Left renal pelvis (tissue), 4 donors: ENCODE measurements at places on chromosomes 12 and 14.

GRCh38 chr14:96040828-96041371, 1.7 kb downstream of the C14orf132 start:
- DNase-seq, result no peak

- no peak for DNase-seq
These were observed 68.9 kb upstream of the NCOR2 start for GRCh38 chr12:124636138-124636978.

GRCh38 chr12:59579631-59580030, 16.2 kb upstream of the SLC16A7 start:
- DNase-seq, result no peak

DNA sequence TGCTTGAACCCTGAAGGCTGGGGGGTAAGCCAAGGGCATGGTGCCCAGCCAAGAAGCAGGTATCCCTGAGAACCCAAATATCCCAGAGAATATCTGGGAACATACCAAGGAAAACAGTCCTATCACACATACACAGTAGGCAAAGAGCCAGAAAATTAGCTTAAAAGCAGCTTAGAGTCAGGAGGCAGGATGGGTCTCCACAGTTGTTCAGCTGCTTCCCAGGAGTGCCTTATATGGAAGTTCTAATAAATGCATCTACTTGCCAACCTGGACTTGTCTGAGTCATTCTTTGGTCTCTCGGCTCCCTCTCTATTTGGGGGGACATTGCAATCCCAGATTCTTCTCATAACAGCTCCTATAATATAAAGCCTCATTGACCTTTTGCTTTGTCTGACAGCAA, 9.0 kb upstream of the GPR135 start:
- DNase-seq, result no peak

DNA sequence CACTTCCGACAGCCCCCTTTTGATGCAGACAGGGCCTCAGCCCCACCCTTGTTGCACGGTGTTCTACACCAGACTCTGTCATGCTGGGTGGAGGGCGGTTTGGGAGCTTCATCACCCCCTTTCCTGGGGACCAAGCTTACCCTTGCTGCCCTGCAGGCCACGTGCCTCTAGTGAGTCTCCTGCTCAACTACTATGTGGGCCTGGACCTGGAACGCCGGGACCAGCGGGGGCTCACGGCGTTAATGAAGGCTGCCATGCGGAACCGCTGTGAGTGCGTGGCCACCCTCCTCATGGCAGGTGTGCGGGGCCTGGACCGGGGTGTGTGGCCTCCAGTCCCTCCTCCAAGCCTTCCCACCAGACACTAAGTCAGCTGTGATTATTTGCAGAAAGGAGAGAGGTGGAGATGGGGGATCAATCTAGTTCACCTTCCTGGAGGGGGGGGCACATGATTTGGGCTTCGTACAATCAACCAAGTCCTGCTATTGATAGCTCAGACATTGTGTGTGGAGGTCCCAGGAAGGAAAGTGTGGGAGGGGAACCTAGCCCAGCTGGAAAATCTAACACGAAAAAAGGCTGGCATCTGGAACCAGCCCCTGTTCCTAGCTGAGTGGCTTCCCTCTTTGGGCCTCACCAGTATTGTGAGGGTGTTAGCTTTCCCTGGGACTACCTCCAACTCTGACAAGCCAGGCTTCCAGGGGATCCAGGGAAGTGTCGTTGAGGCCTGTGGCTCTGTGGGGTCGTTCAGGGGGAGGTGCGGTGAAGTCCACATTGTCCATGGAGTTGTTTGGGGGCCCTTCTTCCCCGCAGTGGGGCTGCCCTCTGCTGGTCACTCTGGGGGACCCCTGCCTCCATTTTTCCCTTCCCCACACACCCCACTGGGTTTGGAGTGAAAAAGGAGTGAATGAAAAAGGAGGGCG, 1.6 kb downstream of the ANKRD33 start:
- DNase-seq, result no peak

DNA sequence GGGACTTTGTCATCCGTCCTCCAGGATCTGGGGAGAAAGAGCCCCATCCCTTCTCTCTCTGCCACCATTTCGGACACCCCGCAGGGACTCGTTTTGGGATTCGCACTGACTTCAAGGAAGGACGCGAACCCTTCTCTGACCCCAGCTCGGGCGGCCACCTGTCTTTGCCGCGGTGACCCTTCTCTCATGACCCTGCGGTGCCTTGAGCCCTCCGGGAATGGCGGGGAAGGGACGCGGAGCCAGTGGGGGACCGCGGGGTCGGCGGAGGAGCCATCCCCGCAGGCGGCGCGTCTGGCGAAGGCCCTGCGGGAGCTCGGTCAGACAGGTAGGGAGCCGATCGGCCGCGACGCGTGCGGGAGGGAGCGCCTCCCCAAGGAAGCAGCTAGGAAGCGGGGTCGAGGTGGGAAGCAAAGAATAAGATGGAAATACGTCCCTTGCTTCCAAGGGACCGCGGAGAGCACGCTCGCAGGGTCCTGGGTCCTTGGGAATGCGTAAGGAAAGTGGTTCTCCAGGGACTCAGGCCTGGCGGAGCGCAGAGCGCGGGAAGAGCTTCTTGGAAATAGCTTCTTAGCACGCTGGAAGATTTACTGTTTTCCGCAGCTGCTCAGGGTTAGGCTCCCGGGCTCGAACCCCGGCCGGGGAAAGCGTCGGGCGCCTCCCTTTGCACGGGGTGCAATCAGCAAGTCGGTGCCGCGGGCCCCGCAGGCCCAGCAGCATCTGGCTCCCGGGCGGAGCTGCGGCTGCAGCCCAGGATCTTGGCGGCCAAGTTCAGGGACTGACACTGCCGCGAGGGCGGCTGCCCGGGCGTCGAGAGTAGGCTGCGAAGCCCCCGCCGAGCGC, 457 bp downstream of the SOCS2 start:
- no peak for DNase-seq

- no peak for DNase-seq
These were observed 45.8 kb upstream of the MYL2 start for GRCh38 chr12:110966081-110966760.

GRCh38 chr14:32404784-32405573, 75.9 kb downstream of the AKAP6 start:
- no peak for DNase-seq

DNA sequence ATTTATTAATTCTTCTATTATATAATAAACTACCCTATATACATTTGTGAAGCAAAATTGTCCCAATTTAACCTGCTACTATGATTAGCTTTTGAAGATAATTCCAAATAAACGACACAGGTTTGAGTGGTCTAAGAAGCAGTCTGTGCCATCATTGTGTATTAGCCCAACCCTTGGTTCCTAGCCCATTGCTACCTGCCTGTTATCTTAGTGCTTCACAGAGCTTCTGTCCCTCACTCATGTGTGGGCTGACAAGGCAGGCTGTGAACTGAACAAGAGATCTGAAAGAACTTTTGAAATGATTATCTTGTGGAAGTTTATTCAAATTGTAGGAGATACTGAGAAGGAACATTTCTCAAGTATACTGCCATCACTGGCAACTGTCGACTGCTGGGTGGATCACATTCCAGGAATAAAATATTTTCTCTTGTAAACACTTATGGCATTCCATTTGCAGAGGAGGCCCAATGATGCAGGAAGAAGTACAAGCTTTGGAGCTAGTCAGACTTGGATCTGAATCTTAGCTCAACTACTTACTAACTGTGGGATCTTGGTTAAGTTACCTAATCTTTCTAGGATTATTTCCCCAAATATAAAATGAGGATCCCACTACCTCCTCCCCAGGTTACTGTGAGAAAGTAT, 7.8 kb upstream of the MTERF2 start:
- DNase-seq, result no peak

- no peak for DNase-seq
These were observed 224.2 kb upstream of the EEA1 start for GRCh38 chr12:93153321-93153720.

GRCh38 chr14:104266631-104267575, 128.5 kb downstream of the KIF26A start:
- DNase-seq, result no peak

- DNase-seq, result no peak
These were observed 33.3 kb upstream of the CCND2 start for GRCh38 chr12:4240161-4240783.

GRCh38 chr14:103879570-103880347, 32.4 kb upstream of the PPP1R13B start:
- DNase-seq, result no peak

- no peak for DNase-seq
These were observed 82.0 kb downstream of the ETV6 start for GRCh38 chr12:11731455-11731854.

- no peak for DNase-seq
These were observed 239.2 kb downstream of the PAX9 start for GRCh38 chr14:36900846-36901245.

DNA sequence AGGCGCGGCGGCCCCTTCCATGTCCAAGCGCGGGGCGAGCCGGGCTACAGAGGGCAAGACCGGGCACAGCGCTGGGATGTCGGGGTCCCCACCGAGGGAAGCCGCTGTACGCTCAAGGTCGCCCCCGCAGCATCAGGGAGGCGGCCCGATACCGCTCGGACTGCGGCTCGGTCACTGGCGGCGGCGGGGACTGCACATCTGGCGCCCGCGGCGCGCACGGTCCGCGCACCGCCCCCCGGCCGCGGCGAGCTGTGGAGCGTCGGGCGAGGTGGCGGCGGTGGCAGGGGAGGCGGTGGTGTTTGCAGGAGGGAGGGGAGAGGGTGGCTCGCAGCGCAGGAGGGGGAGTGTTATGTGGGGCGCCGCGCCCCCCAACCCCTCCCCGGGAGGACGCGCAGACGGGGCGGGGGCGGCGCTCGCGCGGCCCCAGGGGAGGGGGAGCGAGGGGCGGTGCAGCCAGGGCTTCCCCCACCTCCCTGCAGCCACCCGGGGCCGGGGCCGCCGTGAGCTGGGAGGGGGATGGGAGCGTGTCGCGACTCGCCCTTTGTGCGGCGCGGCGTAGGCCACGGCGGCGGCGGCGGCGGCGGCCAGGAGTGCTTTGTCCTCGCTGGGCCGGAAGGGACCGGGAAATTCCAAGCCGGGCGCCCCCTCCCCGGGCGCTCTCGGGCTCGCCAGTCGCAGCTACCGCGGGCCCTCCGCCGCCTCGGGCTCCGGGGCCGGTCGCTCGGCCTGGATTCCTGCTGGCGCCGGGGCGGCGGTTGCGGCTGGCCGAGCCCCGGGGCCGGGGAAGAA, at the start of gene NUAK1:
TSS of gene NUAK1 (minus strand) at position 322 of the 789 bp plus-strand sequence. CDS start at position 21, 301 bp downstream.
- peak; percentile 63 for DNase-seq

GRCh38 chr14:103702497-103703432, 12.5 kb downstream of the XRCC3 start:
- no peak for DNase-seq

- DNase-seq, result no peak
These were observed 19.9 kb downstream of the LRRC9 start for GRCh38 chr14:59939828-59940227.

DNA sequence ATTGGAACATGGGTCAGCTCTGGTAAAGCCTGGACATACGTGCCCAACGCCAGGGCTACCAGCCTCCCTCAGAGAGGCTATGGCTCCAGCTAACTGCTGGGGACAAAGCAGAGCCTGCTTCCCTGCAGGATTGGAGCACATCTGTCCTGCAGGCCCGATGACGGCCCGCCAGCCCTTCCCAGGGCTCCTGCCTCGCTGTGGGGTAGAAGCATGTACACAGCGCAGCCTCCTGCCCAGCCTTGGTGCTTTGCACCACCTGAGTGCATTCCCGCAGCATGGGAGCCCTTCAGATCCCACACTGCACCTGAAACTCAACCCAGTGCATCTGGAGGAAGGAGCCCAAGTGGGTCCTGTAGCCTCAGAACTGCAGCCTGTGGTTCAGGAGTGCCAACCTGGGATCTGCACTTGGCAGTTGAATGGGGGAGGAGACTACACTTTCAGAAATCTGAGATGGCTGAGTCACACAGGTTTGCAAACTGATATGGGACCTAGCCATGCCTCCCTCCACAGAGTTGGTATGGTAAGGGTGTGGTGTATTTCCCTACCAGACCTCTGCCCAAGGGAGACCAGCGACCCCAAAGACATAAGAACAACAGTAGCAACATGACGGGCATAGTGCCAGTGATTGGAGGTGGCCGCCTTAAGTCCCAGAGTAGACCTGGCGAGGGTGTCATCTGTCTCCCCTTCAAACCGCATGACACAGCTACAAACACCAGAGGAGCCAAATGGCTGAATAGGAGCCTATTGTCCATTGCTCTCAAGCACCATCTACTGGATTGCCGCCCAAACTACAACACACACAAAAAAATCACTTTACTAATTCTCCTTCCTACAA, 273.9 kb upstream of the MIS18BP1 start:
- DNase-seq, result peak; percentile 7

- DNase-seq, result no peak
These were observed 200.2 kb upstream of the NUDT4 start for GRCh38 chr12:93177208-93178153.

DNA sequence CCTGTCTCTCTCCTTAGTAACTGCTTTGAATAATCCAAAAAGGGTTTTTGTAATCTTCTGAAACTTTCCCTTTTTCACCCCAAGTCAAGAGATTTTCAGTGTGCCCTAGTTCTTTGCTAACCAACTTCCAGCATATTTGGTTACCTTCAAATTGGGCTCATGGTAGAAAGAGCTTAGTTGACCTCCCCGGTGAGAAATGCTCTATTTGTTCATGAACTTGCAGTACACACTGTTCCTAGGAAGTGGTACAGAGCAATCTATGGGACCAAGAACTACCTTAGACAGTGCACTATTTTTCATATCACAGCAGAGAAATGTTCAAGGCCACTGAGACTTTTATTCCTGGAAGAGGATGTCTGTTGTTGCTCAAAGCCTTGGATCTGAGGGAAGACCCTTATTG, 1.7 kb downstream of the USP5 start:
- no peak for DNase-seq

GRCh38 chr14:23437133-23438100, 2.0 kb upstream of the MYH7 start:
- no peak for DNase-seq

DNA sequence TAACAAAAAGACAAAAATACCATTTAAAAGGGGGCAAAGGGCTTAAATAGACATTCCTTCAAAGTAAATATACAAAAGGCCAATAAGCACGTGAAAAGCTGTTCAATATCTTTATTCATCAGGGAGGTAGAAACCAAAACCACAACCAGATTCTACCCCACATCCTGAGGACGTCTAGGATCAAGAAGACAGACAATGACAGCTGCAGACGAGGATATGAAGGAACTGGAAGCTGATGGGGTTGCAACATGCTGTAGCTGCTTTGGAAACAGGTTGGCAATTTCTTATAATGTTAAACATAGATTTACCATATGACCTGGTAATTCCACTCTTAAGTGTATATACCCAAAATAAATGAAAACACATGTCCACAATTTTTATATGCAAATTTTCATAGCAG, 85.1 kb upstream of the C14orf180 start:
- no peak for DNase-seq

- DNase-seq, result no peak
These were observed 1.2 kb upstream of the CLEC2B start for GRCh38 chr12:9870286-9870866.

DNA sequence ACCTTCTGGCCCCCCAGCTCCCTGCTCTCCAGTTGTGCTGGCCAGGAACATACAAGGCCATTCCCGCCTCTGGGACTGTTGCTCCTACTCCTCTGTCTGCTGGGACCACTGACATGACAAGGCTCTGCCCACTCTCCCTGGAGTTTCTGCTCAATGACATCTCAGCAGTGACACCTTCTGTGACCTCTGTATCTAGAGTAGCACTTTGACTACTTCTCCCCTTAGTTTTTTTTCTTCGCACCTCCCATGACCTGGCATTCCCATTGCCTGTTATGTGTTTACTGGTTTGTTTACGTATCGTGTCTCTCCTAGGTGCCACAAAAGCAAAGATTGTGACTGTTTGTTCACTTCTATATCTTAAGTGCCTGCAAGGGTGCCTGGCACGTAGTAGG, 40.1 kb upstream of the TMEM263 start:
- no peak for DNase-seq
